ENCODE measurements at places on chromosomes 2 and 18.

DNA sequence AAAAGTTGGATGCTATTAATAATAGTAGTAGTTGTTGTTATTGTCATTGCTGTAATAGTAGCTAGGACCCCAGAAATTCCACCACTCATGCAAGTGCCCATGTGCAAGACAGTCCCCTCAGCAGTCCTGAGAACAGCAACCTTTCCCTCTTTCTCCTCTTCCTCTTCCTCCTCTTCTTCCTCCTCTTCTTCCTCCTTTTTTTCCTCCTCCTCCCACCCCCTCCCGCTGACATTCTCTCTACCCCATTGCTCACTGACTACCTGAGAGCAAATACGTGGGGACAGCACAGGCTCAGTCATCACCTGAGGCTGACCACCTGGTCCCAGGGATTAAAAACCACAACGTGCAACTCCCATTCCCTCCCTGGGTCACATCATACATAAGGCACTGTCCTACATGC, 41.8 kb downstream of the SMAD7 start:
- DNase-seq: no peak

GRCh38 chr2:59986511-59986910, 566.9 kb downstream of the BCL11A start:
- no peak for DNase-seq

DNA sequence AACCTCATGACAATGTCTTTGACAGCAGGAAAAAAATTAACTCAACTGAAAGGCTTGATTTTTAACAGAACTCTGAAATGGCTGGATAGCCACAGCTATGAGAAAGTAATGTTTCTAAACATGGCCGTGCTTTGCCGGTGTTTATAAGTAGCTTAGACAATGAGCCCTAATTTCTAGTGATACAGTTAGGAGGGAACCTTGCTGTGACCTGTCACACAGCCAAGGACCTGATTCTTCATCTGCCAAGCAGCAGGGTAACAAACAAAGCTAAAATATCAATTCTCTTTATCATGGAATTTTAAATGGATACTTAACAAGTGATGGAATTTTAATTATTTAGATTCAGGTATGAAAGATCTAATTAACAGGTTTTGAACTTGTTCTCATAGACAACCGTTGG, 24.3 kb upstream of the DYNC2LI1 start:
- no peak for DNase-seq

GRCh38 chr2:45190481-45190942, 181.3 kb upstream of the SIX2 start:
- no peak for DNase-seq

DNA sequence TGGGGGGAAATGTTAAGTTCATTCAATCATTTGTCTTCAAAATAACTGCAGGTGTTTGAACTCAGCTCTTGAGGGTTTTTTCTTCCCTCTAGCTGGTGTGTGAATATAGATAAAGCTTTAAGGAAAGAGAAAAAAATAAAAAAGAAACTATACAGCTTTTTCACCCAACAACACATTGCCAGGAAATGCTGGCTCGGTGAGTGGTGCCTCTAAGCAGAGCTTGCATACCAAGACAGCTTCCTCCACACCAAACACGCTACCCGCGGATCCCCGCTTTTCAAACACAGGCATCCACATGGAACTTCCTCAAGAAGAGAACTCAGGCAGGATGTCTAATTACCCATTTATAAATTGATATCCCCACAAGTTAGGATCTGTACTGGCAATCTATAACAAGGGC, 69.8 kb upstream of the TANK start:
- DNase-seq: peak; percentile 48

DNA sequence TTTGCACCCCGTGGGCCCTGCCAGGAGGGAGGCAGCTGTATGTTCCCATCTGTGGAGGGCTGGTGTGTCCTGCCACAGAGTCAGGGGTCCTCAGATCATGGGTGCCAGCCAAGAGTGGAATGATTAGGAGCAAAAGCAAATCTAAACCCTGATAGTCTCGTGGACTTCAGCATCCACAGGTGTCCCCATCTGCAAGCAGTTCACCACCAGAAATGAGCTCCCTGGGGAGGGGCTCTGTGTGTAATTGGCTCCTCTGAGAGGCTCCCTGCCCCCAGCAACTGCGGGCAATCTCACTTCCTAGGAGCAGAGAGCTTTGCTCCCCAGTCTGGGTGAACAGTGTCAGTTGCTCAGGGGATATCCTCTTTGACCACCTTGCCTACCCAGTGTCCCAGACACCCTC, 78.1 kb downstream of the HNRNPLL start:
- no peak for DNase-seq
